ENCODE measurements at places on chromosomes 2 and 18. TPM values are rescaled to one million over a fixed set of nuclear protein-coding genes. Genes with fewer than 3 reads are reported as not detected.

DNA sequence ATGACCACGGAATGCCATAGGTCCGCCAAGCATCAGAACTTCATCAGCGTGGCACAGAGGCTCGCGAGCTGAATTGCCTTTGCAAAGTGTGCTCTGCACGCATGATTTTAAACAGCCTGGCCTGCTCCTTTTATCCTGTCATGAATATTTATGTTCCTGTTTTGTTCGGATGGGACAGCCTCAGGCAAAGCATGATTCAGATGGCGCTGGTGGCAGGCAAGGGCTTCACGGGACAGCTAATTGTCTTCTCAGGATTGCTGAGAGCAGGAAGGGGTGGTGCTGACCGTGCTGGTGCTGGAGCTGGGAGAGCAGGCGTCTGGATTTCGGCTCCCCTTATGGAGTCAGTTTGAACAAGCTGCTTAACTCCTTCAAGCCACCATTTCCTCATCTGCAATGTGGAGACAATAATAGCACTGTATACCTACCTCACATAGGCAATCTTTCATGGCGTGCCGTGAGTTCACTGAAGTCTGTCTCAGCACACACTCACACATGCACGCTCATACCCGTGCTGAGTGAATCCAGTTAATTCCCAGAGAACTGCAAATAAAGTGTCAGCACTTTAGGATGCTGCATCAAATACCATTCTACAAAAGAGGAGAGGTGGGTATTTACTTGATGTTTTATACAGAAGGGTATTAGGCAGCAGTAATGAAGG lies 79.7 kb upstream of the APCDD1 start:
- no peak for DNase-seq

- peak; percentile 89 for DNase-seq
Measured at GRCh38 chr18:8361941-8362471, 247.2 kb upstream of the RAB12 start.

The SNRPD1 gene
- total RNA-seq: 104 TPM

- DNase-seq: no peak
Measured at GRCh38 chr18:10995550-10995949, 153.8 kb downstream of the PIEZO2 start.

The STPG4 gene
- total RNA-seq: 0.42 TPM

GRCh38 chr18:48887294-48887904 lies 63.4 kb downstream of the SMAD7 start:
- DNase-seq: no peak

- no peak for DNase-seq
Measured at GRCh38 chr2:179655627-179656026, 205.8 kb downstream of the ZNF385B start.

DNA sequence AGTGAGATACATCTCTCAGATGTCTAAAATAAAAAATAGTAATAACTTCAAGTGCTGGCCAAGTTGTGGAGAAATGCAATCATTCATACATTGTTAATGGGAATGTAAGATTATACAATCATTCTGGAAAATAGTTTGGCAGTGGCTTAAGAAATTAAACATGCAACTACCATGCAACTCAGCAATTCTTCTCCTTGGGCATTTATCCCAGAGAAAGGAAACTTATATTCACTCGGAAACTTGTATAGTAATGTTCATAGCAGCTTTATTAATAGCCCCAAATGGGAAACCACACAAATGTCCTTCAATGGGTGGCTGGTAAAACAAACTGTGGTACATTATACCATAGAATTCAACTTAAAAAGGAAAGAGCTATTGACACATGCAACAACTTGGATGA lies 274.0 kb upstream of the SPRED2 start:
- DNase-seq: no peak

- no peak for DNase-seq
Measured at GRCh38 chr2:86370579-86370978, 33.2 kb upstream of the REEP1 start.

The CACNB4 gene
- 0.59 TPM for total RNA-seq

The INHBB gene
- total RNA-seq: not detected

DNA sequence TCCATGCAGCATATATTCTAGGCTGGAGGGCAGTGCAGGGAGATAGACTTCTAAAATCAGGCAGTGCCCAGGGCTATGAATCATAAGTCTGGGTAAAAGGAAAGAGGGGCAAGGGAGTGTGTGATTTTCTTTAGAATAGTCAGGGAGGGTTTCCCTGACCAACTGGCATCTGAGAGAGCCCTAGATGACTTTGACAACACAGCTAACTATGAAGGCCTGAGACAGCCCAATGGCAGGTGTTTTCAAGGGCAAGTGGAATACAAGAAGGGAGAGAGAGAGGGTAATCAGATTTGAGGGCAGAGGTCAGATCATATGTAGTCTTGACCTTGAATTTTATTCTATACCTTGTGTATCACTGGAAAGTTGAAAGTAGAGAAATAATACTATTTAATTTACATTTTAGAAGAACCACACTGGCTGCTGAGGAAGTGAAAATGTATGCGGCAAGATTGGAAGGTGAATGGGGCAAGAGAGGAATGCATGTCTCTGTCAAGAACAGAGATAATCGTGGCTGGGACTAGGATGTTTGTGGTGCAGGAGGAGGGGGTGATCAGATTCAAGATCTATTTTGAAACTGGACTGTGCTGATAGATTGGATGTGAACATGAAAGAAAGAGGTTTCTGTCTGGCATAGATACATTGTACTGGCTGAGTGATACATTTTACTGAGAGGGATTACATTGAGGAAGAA lies 1.9 kb upstream of the ITGB6 start:
- no peak for DNase-seq

The ANKRD29 gene
- total RNA-seq: not detected

The ACMSD gene
- total RNA-seq: not detected

DNA sequence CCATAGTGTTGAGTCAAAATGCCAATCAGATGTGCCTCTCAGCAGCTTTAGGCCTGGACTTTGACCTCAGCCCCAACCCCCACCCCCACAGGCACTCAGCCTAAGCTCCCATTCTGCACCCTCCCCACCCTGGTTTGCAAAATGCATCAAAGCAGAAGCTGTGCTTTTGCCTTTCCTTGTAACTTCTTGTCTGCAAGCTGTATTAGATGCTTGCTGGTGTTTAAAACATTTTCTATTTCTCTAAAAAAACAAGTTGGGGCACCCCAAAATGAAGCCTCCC lies 26.6 kb upstream of the STEAP3 start:
- DNase-seq: no peak

DNA sequence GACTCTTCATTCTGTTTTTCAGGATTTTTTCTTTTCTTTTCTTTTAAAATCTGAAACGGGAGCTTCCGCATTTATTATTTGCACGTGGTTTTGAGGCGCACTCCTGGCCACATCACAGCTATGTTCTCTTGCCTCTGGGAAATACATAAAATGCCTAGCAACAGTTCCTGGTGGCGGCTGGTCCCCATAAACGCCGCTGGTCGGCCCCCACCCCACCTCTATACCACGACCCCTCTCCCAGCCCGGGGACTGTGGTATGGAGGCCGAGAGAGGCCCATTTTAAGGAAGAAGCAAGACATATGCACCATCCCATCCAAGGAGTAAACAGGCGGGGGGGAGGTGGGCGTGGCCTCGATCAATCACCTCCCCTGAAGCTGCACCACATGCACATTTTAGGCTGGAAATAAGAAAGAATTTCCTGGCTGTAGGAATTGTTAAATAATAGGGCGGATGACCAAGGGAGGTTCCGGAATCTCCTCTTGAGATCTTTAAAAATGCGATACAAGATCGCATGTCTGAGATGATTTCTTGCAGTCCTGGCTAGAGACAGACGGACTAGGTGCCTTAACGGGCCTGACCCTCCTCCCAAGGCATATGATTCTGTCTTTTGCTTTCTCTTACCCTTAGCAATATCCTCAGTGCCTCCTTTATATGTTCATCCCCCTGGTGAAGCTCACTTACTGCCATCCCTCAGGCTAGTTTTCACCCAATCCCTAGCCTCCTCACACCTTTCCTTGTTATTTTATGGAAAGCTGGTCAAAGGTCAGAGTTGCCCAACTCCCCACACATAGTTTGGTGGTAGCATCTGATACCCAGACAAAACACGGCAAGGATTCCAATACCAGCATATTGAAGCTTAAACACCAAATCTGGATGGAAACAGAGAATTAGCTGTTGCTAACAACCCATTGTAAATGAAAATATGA lies 82.4 kb downstream of the BCL2 start:
- DNase-seq: no peak

Data from endodermal cell (in vitro differentiated cells).